ENCODE measurements at places on chromosomes 5 and 9.

DNA sequence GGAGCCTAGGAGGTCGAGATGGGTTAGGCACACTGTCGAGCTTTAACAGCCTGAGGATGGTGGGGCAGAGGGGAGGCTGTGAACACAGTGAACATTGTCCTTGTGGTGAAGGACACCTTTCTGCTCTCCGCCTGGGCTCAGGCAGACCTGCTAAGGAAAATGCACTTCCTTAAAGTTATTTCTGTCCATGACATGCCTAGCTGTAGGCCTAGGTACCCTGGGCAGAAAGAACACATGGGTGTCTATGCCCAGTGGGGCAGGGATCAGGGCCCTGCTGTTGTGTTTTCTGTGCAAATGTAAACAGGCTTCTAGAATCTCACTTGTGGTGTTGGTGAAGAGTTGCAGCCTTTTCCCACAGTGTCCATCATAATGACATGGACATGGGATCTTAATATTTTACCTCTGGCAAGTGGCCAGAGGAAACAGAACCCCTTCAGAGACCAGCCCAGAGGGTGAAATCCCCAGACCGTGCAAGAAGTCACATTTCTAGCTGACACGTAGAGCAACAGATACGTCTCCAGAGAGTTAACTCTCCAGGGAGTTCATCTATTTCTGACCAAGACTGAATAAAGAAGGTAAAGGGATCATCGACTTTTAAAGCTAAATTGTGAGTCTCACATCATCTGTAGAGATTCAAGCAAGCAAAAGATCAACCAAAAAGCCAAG lies 79.2 kb downstream of the C9orf152 start:
- no peak for DNase-seq

GRCh38 chr9:128101231-128101661 lies 26.3 kb downstream of the PTGES2 start:
- no peak for DNase-seq

- DNase-seq, result no peak
Measured at GRCh38 chr5:130514984-130515690, 610.9 kb downstream of the CHSY3 start.

DNA sequence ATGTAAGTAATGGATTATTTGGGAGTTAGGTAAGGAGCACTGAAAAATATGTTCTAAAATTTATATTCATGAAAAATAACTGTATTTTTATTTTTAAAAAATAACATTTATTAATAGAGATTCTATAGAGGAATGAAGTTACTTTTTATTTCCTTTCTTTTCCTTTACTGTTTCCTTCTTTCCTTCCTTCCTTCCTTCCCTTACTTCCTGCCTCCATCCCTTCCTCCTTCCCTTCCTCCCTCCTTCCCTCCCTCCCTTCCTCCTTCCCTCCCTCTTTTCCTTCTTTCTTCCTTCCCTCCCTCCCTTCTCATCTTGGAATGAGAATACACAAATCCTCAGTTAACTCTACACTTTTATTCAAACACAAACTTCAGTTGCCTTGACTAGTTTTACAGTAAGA lies 560.1 kb downstream of the RAB3C start:
- no peak for DNase-seq

DNA sequence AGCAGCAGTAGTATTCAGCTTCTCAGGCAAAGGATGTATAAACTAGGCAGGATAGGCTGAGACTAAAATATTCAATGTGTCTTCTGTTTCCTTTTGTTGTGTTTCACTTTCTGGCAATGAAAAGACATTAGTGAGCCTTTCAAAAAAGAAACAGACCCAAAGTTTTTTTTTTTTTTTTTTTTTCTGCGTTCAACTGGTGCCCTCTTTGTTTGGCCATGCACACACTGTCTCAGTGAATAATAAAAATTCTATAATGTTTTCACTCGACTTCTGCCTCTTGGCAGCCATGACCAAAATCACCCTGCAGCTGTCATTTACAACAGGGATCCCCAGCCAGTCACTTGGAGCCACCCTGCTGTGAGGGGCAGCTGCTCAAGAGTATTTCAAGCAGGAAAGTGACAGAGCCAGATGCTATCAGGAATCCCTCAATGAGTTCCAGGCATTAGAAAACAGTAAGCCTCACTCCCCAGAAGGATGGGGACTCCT lies 44.0 kb upstream of the MAN2A1 start:
- peak; percentile 74 for DNase-seq

DNA sequence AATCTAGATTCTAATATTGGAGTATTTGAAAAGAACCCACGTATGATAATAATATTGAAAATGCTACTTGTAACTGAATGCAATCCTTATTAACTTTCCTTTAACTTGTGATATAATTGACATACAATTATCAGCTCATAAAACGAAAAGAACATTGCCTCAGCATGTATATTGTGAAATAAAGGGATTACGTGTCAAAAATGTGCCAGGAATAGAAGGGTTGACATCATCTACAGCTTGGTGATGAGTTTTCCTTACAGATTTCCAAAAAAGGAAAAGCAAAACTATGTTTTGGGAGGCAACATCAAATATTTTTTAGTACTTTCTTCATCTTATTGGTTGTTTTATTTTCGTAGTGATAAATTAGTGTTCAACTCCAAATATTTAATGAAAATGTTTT lies 266.0 kb upstream of the PTGER4 start:
- no peak for DNase-seq

- no peak for DNase-seq
Measured at GRCh38 chr9:77935974-77936373, 95.6 kb downstream of the GNAQ start.

DNA sequence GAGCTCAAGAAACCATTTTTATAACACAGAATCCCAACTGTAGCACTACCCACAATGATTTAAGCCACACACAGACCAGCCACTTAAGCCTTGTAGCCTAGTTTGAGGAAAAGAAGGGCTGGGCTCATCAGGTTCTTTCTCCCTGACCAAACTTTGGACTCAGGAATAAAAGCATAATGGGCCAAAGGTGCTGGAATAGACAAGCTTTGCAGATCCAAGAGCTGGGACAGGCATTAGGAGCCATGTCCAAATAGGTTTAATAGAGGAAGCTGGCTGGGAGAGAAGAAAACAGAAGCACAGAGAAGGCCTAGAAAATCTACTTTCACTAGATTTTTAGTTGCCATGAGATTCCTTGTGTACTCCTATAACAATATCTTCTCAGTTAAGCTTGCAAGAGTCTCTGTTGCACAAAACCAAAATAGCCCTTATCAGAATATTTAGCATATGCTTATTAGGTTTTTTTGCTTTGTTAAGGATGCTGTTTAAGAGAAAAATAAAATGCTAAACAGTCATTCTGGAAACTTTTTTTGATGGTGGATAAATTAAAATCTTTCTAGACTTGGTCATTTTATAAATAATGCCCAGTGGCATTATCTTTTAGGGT lies 38.2 kb downstream of the CNOT8 start:
- DNase-seq, result no peak

- no peak for DNase-seq
Measured at GRCh38 chr9:94867842-94868312, 141.4 kb downstream of the AOPEP start.

GRCh38 chr5:179533907-179534306 lies 16.4 kb upstream of the RUFY1 start:
- DNase-seq, result no peak

GRCh38 chr5:147162740-147163139 lies 72.1 kb upstream of the STK32A start:
- DNase-seq, result no peak

GRCh38 chr9:111450124-111450523 lies 34.1 kb downstream of the ECPAS start:
- no peak for DNase-seq

- no peak for DNase-seq
Measured at GRCh38 chr9:133429641-133430161, 7.5 kb downstream of the ADAMTS13 start.

DNA sequence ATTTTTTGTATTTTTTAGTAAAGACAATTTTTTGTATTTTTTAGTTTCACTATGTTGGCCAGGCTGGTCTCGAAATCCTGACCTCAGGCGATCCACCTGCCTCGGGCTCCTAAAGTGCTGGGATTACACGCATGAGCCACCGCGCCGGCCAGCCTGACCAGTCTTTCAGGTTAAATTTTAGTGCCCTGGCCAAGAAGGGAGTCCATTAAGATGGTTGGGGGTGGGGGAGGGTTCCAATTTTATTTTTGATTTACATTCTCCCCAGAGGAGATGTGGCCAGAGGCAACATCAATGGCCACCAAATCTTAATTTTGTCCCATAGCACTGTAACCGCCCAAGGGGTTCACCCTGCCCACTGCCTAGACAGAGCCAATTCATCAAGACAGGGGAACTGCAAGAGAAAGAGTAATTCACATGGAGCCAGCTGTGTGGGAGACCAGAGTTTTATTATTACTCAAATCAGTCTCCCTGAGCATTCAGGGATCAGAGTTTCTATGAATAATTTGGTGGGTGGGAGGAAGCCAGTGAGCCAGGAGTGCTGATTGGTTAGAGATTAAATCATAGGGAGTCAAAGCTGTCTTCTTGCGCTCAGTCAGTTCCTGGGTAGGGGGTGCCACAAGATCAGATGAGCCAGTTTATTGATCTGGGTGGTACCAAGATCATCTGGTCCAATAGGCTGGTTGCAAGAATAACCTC lies 24.7 kb downstream of the TBCA start:
- no peak for DNase-seq

DNA sequence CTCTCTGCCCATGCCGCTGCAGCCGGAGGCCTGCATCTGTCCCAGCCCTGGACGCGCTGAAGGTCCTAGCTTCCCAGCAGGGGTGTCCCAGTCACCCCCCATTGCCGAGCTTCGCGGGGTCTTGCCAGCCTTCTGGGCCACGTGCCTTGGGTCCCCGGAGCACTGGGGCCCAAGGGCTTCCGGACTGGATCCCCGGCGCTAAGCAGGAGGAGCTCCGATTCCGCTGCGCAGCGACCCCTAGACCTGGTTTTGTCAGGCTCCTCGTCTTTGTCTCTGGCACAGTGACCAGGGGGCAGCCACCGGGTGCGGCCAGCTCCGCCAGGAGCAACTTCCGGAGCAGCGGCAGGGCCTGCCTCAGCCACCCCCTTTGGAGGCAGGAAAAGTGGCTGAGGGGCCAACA lies 3.3 kb upstream of the IRX1 start:
- DNase-seq, result no peak

GRCh38 chr5:88760527-88760926 lies 122.5 kb downstream of the MEF2C start:
- DNase-seq, result no peak

DNA sequence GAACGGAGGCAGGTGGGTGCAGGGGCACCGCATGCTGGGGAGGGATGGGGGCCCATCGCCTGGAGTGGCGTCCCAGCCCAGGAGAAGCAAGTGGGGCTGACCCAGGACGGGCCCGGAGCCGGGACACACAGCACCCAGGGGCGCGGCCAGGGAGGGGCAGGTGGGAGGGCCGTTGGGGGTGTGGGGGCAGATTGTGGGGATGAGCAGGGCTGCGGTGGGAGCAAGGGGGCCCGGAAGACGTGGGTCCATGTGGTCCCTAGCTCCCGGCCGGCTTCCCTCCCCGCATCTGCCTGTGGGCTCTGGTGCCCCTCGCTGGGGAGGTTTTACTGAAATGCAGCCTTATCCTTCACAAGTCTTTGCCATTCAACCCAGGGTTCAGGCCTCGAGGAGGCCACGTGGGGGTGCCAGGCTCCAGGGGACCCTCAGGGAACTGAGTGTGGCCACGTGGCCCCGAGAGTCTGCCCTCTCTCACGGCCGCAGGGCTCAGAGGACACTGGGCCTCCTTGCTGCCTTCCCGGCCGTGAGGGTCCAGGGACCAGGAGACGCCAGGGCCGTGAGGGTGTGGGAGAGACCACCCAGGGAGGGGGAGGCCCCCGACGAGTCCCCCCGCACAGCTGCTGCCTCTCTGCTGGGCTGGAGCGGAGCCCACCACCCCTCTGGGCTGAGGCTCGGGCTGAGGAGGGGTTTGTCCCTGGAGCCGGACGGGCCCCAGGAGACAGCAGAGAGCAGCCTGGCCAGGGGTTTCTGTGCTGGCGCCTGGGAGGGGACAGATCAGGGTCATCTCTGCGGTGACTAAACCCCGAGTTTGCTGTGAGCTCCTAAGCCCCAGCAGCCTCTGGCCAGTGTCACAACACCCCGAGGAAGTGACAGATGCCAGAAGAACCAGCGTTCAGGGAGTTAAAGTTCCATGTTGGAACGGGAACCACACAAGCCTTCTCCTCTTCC lies 35.2 kb downstream of the SLC9A3 start:
- DNase-seq, result no peak

DNA sequence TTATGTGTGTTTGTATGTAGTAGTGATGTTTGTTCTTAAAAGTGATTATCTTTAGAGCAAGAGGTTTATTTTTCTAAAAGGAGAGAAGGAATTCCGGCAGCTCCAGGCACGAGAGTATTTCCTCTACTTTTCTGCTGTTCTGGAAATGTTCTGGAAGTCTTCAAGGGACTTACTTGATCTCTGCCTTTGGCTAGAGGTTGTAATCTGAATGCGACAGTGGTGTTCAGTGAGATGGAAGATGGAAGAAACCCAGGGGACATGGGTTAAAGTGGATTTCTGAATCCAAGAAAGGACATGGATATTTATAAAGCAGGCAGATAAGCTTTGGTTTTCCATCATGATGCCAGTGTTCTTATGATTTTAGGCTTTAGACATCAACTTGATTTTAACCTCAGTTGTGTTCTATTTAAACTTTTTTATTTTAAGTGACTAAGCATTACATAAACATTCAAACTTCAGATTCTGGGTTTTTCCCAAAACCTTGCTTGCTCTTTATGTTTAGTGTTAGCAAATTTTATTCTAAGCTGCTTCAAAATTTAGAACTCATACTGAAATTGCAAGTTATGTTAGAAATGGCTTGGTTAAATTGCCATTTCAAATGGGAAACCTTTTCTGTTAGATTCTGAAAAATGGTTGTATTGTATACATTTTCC lies 3.6 kb downstream of the GPR21 start:
- DNase-seq, result no peak

DNA sequence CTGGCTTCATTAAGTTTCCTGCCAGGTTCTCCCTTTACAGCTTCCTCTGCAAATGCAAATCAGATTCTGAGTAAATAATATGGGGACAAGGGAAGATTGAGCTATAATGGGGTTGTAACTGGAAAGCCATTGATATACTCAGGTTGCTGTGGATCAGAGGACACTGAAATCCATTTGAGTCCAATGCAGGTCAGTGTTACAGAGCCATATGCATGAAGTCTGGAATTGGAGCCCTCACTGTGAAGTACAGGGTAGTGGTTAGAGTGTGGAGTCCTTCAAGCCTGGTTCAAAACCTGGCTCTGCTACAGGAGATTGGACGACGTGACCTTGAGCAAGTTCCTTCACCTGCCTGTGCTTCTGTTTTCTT lies 48.7 kb downstream of the TIMD4 start:
- DNase-seq, result no peak

GRCh38 chr5:88660947-88661805 lies 221.8 kb downstream of the MEF2C start:
- peak; percentile 98 for DNase-seq

- DNase-seq, result no peak
Measured at GRCh38 chr5:58335518-58335917, 124.4 kb downstream of the PLK2 start.
